ENCODE measurements at places on chromosomes 12 and 14.

- no peak for DNase-seq
Measured at GRCh38 chr14:24121210-24121609, 6.5 kb upstream of the NRL start.

- DNase-seq = no peak
Measured at GRCh38 chr12:9707356-9707755, 25.5 kb downstream of the CLECL1 start.

GRCh38 chr12:51517800-51518199 lies 73.2 kb upstream of the SCN8A start:
- no peak for DNase-seq

GRCh38 chr12:108582978-108583770 lies 14.7 kb downstream of the TMEM119 start:
- DNase-seq = no peak

DNA sequence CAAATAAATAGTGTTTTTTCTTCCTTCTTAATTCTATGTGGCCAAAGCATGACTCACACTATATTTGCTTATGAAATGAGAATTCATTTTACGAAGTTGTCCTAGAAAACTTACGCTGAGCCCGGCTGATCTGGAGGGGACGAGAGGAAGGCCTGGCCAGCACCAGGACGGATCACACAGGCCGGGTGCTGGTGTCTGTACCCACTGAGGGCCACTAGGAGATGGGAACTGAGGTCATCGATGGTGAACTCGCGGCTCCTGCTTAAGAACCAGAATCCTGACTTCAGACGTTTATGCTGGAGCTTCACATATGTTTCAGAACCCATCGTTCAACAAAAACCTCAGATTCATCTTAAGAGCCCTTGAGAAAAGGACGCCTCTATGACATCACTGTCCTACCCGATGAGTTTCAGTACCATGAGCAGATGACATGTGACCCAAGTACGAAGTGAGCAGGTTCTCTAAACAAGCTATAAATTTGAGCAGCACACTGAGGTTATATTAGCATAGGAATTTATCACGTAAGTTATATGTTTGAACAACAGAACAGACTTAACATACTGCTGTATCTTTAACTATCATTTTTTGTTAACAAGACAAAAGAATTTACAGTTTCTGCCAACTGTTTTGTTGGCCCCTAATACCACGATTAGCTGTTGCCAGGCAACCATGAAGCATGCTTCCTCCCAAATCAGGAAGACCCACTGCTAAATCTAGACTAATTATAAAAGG lies 111.9 kb downstream of the FOXN3 start:
- DNase-seq = no peak

DNA sequence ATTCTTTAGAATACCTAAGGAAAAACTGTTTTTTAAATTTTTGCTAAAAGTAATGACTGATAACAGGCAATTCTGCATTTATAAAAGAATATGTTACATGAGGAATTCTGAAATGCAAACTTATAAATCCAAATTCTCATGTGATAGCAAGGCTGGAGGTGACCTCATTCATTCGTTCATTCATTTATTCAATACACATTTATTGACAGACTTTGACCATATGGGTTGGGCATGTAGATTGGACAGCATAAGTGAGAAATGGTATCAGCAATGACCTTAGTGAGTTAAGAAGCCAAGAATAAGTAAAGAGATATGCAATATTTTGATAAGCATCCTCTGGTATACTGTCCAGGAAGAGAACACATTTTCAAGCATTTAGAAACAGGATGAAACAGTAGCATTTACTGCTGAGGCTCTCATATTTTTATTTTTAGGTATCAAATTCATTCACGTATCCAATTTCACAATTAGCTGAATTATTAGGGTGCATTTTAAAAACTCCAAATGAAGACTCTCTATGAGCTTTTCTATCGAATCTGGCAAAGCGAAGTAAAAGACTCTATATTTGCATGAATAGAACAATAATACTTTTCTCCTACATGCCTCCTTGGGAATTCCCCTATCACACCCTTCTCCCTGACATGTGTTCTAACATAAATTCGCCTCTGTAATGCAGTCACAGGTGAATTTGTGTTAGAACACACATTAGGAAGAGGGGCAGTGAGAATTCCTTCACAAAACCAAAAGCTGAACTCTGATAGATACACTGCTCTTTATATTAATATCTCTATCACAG lies 49.9 kb downstream of the PEBP1 start:
- no peak for DNase-seq

DNA sequence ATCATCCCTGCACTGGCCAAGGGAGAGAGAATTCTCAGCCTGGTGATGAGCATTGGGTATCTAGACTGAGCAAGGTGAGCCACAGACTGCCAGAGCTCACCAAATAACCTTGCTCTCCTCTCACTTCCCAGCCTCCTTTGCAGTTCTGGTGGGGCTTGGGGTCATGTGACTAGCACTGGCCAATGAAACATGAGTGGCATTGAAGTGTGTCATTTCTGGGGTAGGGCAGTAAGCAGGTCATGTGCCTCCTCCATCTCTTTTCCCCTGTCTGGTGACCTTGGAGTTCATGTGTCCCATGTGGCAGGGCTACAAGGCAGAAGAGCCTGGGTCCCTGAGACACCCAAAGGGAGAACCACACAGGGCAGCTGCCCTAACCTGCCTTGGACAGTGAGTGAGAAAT lies 3.6 kb upstream of the KRT72 start:
- no peak for DNase-seq

GRCh38 chr14:32492457-32492856 lies 163.4 kb downstream of the AKAP6 start:
- no peak for DNase-seq

- no peak for DNase-seq
Measured at GRCh38 chr12:65517656-65518210, 239.2 kb downstream of the MSRB3 start.

- no peak for DNase-seq
Measured at GRCh38 chr12:131643631-131644452, 67.0 kb upstream of the SFSWAP start.

DNA sequence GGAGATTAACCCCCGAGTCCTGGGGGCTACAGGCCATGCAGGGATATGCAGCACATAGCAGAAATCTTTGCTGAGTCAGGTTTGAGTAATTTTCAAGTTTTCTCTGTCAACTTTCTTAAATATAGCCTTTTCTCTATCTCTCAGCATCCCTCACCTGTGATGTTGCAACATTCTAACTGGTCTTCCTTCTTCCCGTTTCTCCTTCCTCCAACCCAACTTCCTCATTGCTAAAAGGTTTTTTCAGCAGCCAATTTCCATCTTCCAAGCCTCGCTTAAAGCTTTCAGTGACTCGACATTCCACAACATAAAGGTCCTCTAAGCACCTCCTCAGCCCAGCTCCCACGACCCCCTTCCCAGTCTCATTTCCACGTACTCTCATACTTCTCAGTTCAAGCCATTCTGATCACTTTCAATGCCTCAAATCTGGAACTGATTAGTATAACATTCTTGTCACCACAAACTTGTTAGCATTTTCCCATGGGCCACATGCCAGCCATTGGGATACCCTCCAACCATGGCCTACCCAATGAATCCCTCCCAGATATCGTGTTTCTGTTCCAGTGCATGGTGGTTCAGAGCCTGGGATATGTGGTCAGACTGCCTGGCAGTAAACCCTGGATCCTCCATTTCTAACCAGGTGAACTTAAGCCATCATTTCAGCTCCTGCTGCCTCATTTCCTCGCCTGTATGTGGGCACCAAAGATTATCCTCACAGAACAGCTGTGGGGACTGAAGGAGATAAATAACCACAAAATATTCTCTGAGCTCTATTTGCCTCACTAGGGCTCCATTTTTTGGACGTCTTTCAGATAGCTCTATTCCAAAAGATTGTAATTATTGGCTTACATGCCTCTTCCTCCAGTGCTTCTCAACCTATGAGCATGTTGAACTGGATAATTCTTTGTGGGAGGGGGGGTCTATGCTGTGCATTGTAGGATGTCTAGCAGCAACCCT lies 65.8 kb downstream of the KCNK10 start:
- DNase-seq = no peak

GRCh38 chr12:52212701-52213563 lies 20.1 kb upstream of the KRT7 start:
- no peak for DNase-seq

DNA sequence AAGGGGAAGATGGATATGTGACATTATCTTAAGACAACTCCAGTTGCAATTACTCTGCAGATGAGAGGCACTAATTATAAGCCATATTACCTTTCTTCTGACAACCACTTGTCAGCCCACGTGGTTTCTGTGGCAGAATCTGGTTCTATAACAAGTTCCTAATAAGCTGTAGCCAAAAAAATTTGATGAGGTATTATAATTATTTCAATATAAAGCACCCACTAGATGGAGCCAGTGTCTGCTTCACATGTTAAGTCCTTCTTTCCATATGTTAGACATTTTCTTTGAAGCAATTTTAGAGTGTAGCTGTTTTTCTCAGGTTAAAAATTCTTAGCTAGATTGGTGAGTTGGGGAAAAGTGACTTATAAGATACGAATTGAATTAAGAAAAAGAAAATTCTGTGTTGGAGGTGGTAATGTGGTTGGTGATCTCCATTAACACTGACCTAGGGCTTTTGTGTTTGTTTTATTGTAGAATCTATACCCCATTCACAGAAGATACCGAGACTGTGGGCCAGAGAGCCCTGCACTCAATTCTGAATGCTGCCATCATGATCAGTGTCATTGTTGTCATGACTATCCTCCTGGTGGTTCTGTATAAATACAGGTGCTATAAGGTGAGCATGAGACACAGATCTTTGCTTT lies 36.9 kb downstream of the PSEN1 start:
- no peak for DNase-seq

DNA sequence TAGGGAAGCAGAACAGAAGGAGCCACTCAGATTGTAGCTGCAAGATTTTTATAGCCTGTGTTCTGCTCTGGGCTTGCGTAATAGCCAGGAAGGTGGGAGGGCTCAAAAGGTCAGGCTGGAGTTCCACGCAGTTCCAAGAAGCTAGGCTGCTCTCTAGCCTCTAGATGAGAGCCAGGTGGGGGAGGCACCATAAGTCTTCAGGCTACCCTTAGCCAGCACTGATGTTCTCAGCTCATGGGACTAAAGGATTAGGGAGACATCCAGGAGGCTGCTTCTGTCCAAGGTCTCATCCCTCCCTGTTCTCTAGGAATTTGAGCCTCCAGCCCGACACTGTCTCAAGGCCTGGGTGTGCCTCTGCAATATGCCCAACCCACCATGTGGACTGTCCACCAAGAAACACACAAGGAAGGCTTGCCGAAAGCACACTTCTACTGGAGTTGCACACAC lies 1.7 kb downstream of the LMBR1L start:
- no peak for DNase-seq

DNA sequence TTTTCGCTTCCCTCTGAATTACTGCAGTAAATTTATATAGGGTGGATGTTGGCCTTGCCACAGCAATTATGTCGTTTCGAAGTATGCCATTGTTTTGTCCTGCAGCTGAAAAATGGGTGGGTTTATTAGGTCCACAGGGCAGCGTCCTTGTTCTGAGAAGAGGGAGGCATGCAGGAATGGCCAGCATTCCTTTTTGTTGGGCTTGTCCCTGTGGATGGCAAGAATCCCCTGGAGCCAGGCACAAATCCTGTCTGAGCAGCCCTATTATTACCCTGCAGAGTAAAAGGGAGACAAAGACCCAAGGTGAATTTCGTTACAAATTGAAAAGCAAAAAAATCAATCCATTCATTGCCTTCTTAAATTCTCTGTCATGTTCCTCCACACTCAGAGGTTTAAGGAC lies 88.1 kb downstream of the CHST11 start:
- DNase-seq = no peak
